ENCODE measurements at places on chromosomes 1 and 21.

- DNase-seq = no peak
Observed at GRCh38 chr1:27142464-27142863, 12.5 kb downstream of the SLC9A1 start.

GRCh38 chr1:211685823-211686222, 10.4 kb upstream of the NEK2 start:
- no peak for DNase-seq

- DNase-seq = no peak
Observed at GRCh38 chr1:79042117-79042516, 35.6 kb upstream of the ADGRL4 start.

- no peak for DNase-seq
Observed at GRCh38 chr1:26477446-26478152, 5.4 kb downstream of the HMGN2 start.

DNA sequence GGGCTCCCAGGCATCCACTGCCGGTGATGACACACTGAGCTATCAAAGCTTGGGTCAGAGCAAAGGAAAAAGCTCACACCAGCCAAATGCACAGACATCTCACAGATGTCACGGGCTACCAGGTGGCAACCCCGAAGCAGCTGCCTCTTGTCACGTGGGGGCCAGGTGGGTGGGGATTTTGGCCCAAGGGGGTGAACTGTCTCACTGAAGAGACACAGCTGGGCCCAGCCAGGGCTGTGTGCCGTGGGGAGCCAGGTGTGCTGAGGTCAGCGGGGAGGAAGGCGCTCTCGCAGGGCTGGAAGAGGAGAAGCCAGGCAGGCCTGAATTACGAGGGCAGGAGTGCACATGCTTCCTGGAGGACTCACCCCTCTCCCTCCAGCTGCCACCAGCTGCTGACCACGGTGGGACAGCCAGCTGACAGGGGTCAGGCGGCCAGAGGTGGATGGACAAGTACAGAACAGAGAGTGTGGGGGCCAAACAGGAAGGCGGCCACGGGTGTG, 32.4 kb downstream of the KCNN3 start:
- DNase-seq = no peak

DNA sequence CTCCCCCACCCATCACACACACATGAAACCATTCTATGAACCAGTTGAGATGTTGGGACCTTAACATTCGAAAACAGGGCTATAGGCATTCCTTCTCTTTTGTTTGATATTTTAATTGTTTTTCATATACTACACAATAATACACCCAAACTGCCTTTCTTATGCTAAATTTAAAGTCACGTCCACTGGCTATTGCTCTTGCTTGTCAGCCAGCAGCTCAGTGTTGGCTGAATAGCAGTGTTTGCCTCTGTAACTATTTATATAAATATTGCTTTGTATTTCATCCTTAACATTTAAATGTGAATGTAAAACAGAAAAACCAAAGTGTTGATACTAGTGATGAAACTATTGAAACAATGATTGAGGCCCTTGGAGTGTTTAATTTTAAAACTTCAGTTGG, 234.4 kb upstream of the KCNK2 start:
- no peak for DNase-seq

GRCh38 chr1:226121049-226121586, 58.6 kb downstream of the H3-3A start:
- no peak for DNase-seq

DNA sequence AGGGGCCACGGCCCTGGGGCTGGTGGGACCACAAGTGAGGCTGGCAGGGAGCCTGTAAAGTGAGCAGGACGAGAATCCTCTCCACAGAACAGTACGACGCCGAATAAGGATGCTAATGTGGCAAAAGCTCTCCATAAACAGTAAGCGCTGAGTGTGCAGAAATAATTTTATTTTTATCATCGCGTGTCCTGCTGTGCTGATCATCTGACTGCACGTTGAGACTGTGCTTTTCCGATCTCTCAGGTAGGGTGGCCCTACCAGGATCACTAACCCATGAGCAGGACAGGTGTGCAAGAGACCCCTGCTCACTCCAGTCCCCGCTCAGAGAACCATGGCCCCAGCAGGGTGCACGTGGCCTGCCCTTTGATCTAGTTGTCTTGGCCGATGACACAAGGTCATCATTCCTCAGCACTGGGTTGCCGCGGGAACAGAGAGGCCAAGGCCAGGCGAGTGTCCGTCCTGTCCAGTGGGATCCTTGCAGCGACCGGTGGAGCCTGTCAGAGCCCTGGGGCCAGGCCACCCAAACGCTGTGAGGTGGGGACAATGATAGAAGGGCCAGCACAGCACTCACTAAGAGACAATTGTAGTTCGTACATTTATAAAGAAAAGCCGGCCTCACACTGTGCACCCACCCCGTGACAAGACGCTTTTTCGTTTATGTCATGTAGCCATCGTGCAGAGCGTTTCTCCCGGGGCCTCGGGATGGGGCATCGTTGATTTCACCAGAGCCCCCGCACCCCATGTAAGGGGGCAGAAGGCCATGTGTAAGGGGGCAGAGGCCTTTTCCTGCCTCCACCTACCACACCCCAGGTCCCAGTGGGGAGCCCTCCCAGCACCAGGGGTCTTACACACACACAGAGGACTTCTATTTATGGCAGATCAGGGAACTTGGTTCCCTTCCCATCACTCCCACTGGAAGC, 52.7 kb upstream of the ADARB1 start:
- DNase-seq = no peak

- peak; percentile 38 for DNase-seq
Observed at GRCh38 chr1:21451981-21452411, 12.1 kb downstream of the NBPF3 start.

- peak; percentile 43 for DNase-seq
Observed at GRCh38 chr1:222464841-222465210, 83.1 kb downstream of the HHIPL2 start.

DNA sequence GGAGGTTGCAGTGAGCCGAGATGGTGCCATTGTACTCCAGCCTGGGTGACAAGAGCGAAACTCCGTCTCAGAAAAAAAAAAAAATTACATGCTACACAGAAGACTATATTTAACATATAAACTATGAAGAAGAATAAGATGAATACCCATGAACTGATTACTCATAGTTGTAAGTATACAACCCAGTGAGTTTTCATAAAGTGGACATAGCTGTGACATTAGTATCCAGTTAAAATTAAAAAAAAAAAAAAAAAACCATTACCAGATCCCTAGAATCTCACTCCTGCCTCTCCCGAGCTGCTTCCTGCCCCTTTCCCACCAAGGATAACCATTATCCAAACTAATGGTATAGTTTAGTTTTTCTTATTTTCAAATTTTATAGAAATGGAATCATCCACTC, 37.4 kb downstream of the UBE4B start:
- no peak for DNase-seq

GRCh38 chr1:154608397-154609270, 648 bp upstream of the ADAR start:
- peak; percentile 38 for DNase-seq

DNA sequence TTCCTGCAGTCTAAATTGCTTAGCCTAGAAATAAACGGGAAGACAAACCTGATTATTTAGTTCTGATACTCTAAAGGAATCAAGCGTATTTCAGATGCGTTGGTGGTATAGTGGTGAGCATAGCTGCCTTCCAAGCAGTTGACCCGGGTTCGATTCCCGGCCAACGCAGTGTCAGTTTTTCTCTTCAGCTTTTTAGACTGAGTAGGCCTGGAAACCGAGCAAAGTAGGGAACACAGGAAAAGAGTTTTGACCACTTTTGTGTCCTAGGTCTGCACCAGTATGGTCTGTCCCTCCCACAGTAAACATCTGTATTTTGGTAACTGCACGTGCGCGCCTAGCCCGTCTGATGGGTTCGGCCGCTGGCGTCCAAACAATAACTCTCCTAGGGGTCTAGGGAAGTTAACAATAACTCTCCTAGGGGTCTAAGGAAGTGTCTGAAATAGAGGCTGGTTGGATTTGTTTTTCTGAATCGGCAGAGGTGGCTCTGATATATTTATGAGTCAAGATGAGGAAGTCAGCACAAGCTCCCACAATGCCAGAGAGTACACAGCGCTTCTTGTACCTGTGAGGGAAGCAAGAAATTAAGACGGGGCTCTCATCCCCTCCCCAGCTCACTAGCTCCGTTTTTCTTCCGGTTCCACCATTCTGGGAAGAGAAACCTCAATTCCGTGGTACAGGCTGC, 15.6 kb upstream of the HJV start:
- peak; percentile 75 for DNase-seq

- DNase-seq = no peak
Observed at GRCh38 chr1:30008372-30008997, 714.9 kb downstream of the MATN1 start.

- no peak for DNase-seq
Observed at GRCh38 chr21:24123785-24124184, 1483.5 kb downstream of the MRPL39 start.

- no peak for DNase-seq
Observed at GRCh38 chr1:65109487-65109886, 38.5 kb upstream of the AK4 start.

DNA sequence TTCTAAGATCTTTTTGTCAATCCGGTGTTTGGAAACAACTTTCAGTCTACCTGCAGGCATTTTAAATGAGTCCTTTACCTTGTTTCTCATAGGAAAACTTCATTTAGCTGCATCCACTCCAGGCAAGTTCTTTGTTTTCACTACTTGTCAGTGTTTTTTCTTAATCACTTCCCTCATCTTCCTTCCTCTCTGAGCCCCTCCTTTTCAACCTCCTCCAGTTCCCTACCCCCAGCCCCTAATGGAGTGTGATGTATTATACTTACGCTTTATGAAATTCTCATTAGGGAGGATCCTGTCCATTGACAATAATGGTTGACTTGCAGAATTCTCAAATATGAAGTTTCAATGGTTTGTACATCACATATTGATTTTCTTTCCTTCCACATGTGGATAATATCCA, 62.5 kb upstream of the BACH1 start:
- no peak for DNase-seq

DNA sequence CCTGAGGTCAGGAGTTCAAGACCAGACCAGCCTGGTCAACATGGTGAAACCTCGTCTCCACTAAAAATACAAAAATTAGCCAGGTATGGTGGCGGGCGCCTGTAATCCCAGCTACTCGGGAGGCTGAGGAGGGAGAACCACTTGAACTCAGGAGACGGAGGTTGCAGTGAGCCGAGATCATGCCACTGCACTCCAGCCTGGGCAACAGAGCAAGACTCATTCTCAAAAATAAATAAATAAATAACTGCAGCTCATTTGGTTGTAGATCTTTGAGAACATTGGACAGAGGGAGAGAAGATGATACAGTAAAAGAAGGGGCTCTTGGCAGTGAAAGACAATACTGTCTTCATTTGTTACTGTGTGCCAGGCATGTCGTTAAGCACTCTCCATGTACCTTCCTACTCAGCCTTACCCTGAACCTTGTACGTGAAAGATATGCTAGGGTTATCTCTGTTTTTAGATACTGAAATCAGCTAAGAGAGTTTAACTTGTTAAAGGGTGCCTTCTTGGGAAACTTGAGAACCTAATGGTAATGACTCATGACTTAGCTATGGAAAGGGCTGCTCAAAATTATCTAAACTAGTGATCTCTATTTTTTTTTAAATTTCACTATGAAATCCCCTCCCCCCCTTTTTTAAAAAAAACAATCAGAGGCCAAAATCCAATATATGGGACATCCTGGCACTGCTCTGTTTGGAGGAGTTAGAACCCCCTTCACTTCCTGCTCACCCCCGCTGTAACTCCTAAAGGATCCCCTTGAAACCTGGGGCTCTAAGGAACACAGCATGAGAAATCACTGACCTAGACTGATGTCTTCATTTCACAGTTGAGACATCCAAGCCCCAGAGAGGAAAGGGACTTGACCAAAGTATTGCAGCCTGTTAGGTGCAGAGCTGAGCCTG, 6.8 kb upstream of the KPNA6 start:
- no peak for DNase-seq

GRCh38 chr1:34400675-34401074, 224.0 kb downstream of the C1orf94 start:
- no peak for DNase-seq

GRCh38 chr1:26972390-26972789, 12.1 kb upstream of the KDF1 start:
- DNase-seq = no peak

- DNase-seq = no peak
Observed at GRCh38 chr21:32307706-32308105, 9.1 kb downstream of the MRAP start.

DNA sequence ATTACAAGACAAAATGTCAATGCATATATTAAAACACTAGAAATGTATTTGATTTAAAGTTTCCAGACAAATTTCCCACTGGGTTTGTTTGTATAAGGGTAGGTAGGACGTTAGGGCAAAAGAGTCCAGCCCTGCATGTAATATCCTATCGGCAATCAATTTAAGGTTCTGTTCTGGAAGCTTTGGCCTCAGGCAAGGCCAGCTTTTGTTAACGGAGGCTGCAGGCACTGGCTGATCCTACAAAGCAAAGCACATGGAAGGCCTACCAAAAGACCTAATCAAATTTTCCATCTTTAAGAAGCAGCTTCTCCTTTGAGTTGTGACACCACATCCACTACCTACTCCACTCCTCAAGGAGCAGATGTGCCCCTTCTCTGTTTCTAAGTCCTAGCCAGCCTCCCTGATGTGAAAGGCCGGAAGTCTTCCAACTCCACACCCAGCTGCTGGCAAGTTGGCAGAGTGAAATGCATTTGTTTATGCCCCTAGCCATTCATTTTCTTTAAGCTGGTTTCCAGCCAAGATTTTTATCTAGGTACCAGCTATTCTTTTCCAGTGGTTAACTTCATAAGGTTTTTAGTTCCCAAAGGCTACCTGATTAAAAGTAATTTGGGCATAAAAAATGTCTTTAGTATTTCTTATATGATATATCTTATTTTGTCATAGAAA, 452.6 kb downstream of the PTBP2 start:
- no peak for DNase-seq

DNA sequence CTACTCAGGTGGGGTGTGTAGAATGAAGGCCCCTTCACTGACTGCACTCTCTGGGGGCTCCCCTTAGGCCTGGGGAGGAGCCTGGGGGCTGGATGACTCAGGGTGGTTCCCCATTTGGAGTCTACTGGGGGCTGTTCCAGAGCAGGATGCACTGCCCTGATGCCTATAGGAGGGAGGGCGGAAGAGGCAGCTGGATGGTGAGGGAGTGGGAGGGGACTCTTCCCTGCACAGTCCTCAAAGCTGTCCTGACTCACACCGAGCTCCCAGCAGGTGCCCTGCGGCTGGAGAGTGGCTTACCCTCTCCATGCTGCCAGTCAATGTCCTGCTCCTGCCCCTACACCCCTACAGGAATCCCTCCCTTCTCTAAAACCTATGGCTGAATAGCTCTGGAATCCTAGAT, 204.4 kb downstream of the TRABD2B start:
- DNase-seq = no peak

DNA sequence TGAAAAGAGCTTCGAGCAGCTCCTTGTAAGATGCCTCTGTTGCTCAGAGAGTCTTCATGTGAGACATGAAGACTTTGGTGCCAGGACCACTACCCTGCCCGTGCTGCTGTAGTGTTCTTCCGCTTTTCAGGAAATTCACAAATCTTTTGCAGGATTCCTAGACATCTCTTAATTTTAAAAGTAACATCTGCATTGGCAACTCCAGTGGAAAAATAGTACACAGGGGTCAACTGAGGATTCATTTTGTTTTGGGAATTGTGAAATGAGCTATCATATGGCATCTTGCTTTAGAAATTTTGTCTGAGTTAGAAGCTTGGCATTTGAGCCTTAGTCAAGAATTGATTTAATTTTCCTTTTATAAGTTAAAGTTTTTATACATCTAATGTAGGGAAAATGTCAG, 7.2 kb downstream of the PRDM2 start:
- no peak for DNase-seq
